ENCODE measurements at places on chromosomes 13 and 19.

GRCh38 chr19:10699650-10700335 is 1.4 kb upstream of the QTRT1 start:
- DNase-seq: no peak

DNA sequence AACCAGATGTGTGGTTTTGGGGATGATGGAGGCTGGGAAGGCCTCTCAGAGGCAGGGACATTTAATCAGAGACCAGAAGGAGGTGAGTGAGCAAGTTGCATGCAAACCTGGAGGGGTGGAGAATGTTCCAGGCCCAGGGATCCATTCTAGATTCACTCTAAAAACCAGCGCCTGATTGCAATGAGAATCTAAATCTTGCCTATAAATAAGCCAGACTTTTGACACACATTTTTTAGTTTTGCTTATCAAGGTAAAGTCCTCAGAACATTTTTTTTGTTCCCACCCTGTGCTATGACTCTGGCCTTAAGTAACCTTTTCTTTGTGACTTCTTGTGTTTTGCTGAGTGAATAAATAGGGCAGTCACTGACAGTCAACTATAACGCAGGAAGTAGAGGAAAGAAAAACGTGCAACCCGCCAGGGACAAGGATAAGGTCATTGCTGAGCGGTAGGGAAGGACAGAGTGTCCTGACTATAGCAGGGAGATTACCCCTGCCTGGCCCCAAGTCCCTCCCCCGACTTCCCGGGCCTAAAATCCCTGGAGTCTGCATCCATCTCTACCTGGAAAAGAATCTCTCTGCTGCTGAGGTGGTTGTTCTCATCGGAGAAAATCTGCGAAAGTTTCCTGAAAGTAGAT is 14.4 kb downstream of the RGL3 start:
- no peak for DNase-seq

- peak; percentile 56 for DNase-seq
These were observed 73.4 kb upstream of the UBL3 start for GRCh38 chr13:29923554-29924481.

DNA sequence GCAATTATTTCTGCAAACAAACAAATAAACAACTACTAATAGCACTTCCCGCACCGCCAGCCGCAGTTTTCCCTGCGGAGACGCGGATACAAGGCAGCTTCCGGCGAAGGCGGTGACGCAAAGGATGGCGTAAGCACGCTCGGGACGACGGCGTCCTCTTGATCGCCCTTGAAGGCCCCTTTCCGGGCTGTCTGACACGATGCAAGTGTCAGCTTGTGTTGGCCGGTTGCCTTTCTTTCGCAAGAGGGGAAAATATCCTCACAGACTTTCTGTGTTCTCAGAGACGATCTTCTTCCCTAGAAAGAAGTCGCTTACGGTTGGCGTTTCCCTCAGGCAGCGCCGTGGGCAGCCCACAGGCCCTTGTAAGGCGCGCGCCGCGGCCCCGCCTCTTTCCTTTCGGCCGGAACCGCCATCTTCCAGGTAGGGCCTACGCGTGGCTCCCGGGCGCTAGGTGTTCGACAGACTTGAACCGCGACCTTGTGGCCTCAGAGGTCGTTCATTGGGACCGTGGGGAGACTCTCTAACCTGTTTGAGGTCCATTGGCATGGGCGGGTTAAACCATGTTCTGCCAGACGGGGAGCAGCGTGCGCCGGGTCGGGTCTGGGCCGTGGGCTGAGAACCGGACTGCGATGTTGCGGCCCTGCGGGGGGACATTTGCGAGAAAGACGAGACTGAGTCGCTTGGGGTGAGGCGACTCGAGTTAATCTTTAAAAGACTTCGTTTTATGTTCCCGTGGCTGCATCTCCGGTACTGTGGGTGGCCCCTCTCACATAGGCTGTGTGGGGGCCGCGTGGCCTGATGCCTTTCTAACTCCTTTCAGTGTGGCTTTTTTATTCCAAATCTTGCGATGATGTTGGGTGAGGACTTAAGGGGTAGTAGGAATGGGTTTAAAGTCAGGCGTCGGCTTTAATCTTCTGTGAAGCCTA is at the start of gene RPL21:
Gene RPL21, plus strand, starts transcription at position 393 of the 926 bp plus-strand sequence. CDS start 2,219 bp downstream, outside the sequence.
- DNase-seq: peak; percentile 97

DNA sequence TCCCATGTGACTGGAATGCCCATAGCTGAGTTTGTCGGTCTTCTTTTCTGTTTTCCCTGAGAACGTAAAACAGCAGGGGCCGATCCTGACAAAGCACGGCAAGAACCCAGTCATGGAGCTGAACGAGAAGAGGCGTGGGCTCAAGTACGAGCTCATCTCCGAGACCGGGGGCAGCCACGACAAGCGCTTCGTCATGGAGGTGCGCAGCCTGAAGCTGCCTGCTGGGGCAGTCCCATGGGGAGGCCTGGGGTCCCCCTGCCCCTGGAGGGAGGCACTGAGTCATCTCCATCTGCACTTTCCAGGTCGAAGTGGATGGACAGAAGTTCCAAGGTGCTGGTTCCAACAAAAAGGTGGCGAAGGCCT is 18.2 kb upstream of the QTRT1 start:
- DNase-seq: no peak

DNA sequence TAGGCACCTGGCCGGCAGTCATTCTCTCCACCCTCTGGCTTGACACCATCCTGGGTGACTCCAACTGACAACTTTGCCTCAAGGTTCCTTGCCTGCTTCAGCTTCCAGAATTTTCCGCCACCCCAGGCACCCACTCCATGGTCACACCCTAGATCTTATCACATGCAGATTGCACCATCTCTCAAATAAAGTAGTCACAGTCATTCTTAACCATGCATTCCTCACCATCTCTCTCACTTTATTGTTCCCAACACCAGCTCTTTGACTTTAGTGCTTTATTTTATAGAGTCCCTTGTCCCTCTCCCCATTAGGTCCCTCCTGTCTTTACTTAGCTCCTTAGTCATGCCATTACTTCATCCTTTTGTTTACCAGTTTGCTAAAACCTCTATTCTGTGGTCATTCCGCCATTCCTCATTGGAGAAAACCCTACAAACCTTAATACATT is 351.7 kb downstream of the SPRY2 start:
- no peak for DNase-seq
